ENCODE measurements at places on chromosomes 13 and 19.

DNA sequence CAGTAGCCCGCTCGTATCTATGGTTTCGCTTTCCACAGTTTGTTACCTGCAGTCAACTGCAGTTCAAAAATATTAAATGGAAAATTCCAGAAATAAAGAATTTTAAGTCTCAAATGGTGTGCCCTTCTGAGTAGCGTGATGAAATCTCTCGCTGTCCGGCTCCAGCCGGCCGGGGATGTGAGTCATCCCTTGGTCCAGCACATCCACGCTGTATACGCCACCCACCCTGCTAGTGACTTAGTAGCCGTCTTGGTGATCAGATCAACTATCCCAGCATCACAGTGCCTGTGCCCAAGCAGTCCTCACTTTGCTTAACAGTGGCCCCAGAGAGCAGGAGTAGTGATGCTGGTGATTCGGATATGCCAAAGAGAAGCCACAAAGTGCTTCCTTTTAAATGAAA, 40.0 kb downstream of the ZNF331 start:
- DNase-seq, result no peak

GRCh38 chr13:97971519-97971918, 18.0 kb downstream of the IPO5 start:
- DNase-seq, result no peak

DNA sequence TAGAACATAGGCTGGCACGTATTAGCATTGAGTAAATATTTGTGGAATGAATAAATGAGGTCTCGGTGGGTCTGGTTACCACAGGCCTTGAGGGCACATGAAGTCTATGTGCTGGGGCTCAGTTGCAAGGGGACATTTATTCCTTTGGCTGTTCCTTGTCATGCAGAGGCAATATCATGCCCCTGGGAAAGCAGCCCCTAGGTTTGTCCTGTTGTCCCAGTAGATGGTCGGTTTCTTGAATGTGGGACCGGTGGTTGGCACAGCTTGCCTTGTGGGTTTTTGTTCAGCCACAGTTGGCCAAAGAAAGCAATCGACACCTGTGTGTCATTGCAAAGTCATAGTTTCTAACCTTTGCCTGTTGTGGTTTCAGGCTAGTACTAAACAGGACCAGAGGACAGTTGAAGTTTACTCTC, 24.7 kb upstream of the GPR183 start:
- no peak for DNase-seq

GRCh38 chr19:46221981-46222610, 7.4 kb upstream of the IGFL1 start:
- DNase-seq, result no peak
